Fibroblast of skin of abdomen (primary cell): ENCODE measurements at places on chromosomes 3 and 15.
A peak's percentile ranks its signal among the peaks of the same experiment; 100 is the strongest.

GRCh38 chr3:184593928-184594303, 32.3 kb downstream of the EPHB3 start:
- DNase-seq, result no peak

DNA sequence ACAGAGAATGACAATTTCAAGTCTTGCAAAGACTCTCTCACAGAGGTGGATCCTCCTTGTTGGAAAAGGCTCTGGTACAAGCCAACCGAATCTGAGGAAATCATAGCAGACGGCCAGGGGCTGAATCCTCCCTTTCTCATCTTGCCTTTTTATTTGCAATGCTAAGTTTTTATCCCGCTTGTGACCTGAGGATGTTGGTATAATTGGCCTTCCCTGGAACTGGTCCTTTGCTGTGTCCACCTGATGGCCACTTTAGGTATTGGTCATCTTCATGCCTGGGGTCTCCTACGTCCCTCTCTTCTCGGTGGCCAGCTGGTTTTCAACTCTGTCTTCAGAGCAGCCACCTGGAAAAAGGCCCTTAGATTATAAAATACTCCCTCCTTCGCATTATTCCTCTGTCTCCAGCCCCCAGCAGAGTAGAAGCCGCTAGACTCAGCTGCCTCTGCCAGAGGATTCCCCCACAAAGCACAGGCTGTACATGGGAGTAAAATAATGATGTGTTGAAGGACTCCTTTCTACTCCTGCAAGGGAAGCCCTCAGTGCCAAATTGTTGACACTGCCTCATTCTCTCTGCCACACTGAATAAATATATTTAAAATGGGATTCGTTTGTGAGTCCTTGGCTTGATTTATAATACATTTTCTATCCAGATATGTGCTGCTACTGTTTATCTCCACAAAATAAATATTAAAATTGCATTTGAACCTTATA, 208.9 kb upstream of the CFAP20DC start:
- no peak for DNase-seq

DNA sequence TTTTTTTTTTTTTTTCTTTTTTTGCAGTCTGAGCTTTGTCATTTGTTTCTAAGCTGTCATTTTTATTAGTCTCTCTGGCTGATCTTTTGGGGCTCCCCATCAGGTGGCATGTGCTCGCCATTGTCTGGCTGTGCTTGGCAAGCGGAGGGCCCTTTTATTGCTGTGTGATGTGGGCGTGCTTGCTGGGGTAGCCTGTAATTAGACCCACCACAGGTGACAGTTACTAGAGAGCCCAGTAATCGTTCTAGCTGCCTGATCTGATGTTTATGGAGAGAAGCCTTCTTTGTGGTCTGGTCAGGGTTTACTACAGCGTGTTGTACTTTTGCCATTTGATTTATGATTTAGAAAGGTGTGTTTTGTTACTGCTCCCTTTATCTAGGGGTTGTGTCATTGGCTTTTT, 179.9 kb downstream of the MCTP2 start:
- DNase-seq, result no peak

DNA sequence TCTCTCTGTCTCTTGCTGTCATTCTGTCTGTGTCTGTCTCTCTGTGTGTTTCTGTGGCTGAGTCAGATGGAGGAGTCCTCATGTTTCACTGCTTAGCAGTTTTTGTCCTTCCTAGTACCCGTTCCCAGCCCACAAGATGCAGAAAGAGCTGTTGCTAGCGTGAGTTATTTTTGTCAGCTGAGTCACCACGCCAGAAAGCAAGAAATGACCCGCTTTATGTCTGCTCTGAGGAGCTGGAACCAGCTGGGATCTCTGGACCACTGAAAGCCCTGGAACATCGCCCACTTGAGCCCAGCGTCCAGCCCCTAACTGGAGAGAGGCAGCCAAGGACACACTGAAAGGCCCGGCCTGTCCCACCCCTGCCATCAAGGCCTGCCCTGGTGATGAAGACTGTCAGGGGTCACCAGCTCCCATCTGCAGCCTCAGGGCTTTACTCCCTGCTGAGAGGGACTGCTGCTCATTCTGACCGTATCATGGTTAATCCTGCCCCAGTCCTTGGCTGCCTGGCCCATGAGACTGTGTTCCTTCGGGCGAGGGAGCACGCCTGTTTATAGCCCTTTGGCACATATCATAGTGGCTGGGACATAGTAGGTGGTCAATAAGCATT, 101.7 kb upstream of the TPM1 start:
- peak; percentile 96 for DNase-seq

GRCh38 chr3:25294169-25294805, 133.8 kb upstream of the RARB start:
- no peak for DNase-seq

DNA sequence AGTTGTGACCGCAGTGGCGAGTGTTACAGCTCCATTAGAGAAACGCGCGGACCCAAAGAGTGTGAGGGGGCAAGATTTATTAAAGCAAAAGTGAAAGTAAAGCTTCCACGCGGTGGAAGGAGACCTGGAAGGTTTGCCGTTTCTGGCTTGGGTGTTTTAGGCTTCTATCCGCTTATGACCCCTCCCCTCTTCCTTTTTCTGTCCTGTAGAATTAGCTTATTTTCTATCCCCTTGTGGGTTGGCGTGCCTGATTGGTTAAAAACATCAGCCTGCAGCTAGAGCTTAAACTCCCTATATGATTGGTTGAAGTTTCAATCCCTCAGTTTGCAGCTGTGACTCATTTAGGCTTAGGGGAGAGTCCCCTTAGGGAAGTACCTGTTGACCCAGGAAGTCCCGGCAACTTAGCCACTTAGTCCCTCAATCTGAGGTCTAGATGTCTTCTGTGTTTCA, 39.6 kb downstream of the C3orf38 start:
- no peak for DNase-seq

- no peak for DNase-seq
These were observed 22.8 kb downstream of the ESYT3 start for GRCh38 chr3:138456961-138457862.

- peak; percentile 17 for DNase-seq
These were observed 42.0 kb downstream of the NUP210 start for GRCh38 chr3:13378155-13378554.

- no peak for DNase-seq
These were observed 2.2 kb upstream of the RHCG start for GRCh38 chr15:89498574-89498906.

DNA sequence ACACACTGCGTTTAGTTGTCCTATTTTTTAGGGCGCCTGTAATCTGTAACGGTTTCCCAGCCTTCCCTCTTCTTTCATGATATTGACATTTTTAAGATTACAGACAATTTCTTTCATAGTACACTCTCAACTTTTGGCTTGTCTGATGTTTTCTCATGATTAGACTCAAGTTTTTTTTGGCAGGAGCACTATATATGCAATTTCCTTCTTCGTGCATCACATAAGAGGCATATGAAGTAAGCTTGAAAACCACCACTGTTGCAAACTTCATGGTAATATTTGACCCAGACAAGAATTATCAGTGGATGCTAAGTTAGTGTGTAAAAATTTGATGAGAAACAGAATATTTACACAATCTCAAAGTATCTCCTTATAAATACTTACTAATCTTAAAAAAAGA, 119.2 kb upstream of the CMC1 start:
- no peak for DNase-seq

DNA sequence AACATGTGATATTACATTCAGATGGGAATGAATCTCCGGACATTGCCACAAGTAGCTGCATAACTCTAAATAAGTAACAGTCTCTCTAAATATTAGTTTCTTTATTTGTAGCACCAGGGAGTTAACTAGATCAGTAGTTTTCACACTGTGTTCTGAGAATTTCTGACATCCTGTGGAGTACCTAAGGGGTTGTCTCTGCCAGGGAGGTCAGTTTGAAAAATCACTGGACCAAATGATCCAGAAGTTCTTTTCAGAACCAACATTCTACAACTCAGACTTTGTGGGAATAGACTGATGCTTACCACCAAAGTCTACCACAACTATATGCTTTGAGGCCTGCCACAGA, 9.0 kb upstream of the ILDR1 start:
- no peak for DNase-seq

- DNase-seq, result peak; percentile 52
These were observed 109.2 kb downstream of the CPNE4 start for GRCh38 chr3:131925571-131925970.

- DNase-seq, result no peak
These were observed 693 bp downstream of the DISP2 start for GRCh38 chr15:40358471-40359353.

DNA sequence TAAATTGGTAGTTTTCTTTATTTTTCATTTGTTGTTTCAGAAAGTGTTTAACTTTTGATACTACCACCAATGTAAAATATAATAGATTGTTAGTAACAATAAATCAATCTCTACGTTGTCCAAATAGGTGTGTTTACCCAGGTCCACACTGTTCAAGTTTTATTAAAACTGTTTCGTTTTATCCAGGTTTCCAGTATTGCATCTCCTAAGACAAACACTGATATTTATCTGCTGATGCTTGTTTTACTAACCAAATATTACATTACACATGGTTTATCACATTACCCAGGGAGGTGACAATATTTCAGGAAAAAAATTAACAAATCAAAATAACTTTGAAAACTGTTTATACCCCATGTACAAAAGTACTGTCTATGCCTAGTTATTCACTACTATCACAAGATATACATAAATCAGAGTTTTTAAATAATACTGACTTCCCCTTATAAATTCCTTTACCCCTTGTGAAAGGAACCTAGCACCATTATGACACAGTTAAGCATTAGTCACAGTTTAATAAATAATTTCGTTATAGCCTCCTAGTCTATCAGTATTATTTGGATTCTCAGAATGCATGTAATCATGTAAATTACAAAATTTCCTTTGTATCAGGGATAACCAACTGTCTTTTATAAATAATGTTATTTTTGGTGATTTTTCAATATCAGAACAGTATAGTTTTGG, 205.3 kb downstream of the ZBTB20 start:
- DNase-seq, result no peak

- peak; percentile 98 for DNase-seq
These were observed 89.2 kb upstream of the MEF2A start for GRCh38 chr15:99476413-99477222.

DNA sequence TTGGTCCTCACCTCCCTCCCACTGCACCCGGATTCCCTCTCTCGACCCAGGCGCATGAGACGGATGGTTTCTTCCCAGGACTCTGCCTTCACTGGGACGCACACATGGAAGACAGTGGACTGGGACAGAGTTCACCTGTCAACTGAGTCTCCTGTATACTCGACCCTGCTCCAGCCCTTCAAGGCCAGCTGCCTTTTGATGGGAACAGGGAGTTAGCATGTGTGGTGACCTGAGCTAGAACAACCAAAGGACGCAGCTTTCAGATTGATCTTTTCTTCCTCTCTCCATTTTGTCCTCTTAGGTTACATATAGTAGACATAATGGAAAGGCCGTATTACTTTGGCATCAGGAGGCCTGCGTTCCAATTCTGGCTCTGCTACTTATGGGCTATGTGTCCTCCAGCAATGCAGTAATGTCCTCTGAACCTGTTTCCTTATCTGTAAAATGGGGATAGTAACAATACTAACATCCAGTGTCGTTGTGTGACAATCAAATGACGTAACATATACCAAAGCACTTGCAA, 94.1 kb downstream of the PEX5L start:
- no peak for DNase-seq

DNA sequence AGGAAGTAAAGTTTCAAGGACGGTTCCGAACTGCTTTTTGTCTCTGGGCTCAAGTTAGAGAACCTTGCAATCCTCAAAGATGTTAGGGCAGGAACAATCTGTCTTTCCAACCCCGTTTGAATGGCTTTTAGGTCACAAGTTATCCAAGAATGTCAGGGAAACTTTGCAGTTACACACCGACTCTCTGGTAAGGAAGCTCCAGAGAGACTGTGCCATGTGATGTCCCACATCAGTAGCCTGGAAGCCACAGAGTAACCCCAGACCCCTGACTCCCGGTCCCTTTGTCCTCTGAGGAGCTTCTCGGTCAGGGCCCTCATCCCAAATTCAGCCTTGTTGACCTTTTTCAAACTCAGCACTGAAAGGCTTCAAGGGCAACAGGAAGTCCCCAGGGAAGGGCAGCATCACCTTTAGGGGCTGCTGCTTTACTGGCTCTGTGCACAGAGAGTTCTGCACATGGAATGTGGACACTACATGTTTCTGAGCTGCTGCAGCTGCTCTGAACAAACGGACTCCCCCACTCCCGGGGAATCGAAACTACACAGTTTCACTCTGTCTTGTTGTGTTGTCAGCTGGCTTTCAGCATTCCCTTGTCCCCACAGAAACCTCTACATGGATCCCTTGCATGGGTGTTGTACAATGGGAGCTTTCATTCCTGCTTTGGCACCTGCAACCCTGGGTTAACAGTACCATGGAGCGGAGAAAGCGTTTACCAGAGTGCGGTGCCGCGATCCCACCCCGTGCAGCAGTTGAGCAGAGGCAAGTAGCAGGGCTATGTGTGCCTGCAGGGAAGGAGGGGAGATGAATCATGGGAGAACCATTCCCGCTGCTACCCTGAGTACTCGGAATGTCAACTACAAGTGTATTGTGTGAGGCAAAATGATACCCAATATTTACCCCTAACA, 408.2 kb upstream of the THBS1 start:
- DNase-seq, result peak; percentile 75

- DNase-seq, result peak; percentile 51
These were observed 2.9 kb downstream of the TRA2B start for GRCh38 chr3:185934767-185935464.

DNA sequence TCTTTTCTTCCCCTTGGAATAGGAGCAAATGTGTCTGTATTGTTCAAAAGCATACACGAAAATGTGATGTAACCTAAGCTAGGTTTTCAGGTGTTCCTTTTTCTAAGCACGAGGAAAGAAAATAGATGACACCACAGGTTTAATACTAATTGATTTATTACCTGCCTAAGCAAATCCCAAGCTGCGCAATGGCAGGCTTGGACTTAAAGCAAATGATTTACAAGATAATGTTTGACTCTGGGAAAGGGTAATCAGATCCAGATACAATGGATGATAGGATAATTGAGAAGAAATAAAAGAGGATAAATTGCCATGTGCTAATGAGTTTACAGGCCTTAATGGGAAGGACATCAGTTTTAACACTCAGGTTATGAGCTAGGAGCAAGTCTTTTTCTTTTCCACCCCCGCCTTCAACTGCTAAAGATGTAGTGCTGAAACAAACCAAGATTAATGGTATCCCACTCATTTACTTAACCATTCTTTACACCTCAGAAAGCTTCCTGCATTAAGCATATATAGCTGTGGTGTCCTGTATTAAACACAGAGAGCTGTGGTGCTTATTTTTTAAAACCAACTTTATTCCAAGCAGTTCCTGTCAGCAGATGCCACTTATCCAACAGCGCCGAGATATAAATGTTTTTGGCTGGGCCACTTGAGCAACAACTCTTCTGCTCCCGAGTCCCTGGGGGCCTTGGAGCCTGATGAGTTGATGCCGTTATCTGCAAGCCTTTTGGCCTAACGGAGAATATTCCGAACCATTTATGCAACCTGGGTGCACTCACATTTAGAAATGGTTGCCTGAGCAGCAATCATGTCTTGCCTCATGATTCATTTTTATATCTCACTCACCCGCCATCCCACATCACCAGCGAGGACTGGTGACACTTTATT, 205.5 kb downstream of the MECOM start:
- DNase-seq, result no peak

GRCh38 chr15:41567862-41568261, 8.8 kb downstream of the TYRO3 start:
- DNase-seq, result no peak
